Progenitor cell of endocrine pancreas (in vitro differentiated cells): ENCODE measurements at places on chromosomes 2 and 18. TPM values are rescaled to one million over a fixed set of nuclear protein-coding genes. Genes with fewer than 3 reads are reported as not detected.

GNAL gene
- total RNA-seq, result 10.0 and 10.5 TPM in 2 replicates

- no peak for DNase-seq
Measured at GRCh38 chr2:228224410-228224809, 42.9 kb upstream of the SPHKAP start.

GRCh38 chr2:78701546-78701945 is 324.0 kb upstream of the REG3G start:
- no peak for DNase-seq

DNA sequence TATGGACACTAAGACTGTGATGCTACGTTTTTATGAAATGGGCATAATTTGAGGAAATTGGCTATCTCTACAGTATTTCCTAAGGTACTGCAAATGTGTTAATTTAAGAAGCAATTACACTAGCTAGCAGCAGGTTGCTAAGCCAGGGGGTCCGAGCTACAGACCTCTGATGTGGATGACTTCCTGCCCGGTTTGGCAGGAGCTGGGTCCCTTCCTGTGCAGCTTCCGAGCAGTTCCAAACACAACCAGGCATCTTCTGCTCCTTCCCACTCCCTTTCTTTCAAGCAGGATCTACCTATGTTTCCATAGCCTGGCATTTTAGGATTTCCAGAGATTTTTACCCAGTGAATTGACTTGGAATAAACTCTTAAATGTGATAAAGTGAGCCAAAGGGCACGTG is 55.7 kb downstream of the SCN2A start:
- no peak for DNase-seq

- no peak for DNase-seq
Measured at GRCh38 chr2:191318729-191319078, 73.5 kb downstream of the MYO1B start.

- DNase-seq, result no peak
Measured at GRCh38 chr2:199668645-199669044, 182.3 kb downstream of the FTCDNL1 start.

GRCh38 chr2:224882291-224883171 is 159.7 kb downstream of the DOCK10 start:
- DNase-seq, result no peak

FMNL2 gene
- total RNA-seq, result 99.5 and 108 TPM in 2 replicates

DNA sequence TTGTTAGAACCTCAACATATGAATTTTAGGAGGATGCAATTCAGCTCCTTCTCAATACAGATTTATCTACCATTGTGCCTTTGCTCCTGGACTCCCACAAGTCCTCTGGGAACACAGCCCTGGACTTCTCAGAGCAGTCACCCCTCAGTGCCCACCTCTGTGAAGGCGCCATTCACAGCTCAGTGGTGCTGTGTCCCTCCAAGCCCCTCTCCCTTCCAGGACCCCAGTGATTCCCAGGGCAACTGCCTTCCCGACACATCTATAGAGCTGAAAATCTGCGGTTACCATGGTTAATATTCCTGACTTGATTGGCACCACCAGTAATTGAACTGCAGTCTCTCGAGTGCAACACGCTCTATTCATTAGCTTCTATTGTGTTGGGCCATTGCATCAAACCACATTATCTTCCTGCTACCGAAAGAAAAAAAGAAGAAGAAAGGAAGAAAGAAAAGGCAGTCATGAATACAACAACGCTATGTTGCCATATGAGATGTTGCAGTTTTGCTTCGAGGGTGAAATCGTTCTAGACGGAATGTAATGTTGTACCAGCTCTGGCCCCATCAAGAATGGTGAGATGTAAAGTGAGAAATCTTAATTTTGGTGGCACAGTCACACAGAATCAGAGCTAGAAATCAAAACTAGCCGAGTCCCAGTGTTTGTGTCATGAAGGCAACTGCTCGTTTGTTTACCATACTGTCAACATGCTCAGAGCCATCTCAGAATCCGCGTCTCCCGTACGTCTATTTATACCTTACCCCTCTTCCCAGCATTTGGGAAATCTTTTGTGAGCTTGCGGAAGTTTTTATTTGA is 524.0 kb upstream of the ID2 start:
- no peak for DNase-seq

GRCh38 chr2:129006135-129006886 is 687.6 kb upstream of the HS6ST1 start:
- no peak for DNase-seq

NDC80 gene
- 15.0 and 17.4 TPM in 2 replicates for total RNA-seq

GRCh38 chr2:30481323-30481800 is 34.3 kb downstream of the LCLAT1 start:
- DNase-seq, result no peak

REG1B gene
- not detected in 2 replicates for total RNA-seq

DNA sequence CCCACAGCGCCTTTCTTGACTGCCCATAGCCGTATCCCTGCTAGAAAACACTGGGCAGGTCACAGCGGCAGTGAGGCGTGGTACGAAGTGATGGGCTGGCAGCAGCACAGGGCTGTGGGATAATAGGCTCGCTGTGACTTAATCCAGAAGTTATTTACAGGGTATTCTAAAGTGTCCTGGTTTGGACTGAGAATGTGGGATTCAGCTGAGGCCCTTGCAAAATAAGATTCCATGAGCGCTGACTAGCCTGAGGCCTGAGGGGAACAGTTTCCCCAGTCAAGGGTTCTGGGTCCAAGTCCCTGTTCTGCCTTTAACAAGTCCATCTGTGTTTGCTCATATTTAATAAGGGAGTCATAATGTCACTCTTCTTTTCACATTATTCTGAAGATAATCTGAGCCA is 34.6 kb downstream of the SETBP1 start:
- no peak for DNase-seq

REG3A gene
- not detected in 2 replicates for total RNA-seq

CYBRD1 gene
- 2.3 and 2.5 TPM in 2 replicates for total RNA-seq

RNF25 gene
- total RNA-seq, result 27.1 and 28.7 TPM in 2 replicates

- DNase-seq, result no peak
Measured at GRCh38 chr2:192286093-192286701, 91.5 kb upstream of the TMEFF2 start.

DNA sequence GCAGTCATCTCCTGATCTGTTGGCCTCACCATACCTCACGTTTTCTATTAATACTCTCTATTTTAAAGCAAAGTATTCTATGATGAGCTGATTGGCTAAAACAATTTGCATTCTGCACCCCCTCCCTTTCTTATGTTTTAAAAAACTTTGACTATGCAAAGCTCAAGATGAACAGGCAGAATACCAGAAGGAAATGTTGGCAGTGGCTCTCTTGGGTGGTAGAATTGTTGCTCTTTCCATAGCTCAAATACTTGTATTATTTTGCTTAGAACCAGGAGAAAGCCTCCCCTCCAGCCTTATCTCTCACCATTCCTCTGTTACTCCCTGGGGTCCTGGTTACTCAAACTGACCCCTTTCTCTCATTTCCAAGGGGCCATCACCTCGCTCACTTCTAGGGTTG is 14.4 kb downstream of the GPR45 start:
- DNase-seq, result no peak

GRCh38 chr2:25885933-25886332 is 7.6 kb upstream of the ASXL2 start:
- no peak for DNase-seq

APCDD1 gene
- total RNA-seq, result 9.7 and 10.9 TPM in 2 replicates

GRCh38 chr2:27860111-27860510 is 30.1 kb downstream of the RBKS start:
- DNase-seq, result no peak
